ENCODE measurements at places on chromosomes 6 and 20.

- DNase-seq = no peak
These were observed 2.9 kb upstream of the FNDC11 start for GRCh38 chr20:63551068-63551467.

DNA sequence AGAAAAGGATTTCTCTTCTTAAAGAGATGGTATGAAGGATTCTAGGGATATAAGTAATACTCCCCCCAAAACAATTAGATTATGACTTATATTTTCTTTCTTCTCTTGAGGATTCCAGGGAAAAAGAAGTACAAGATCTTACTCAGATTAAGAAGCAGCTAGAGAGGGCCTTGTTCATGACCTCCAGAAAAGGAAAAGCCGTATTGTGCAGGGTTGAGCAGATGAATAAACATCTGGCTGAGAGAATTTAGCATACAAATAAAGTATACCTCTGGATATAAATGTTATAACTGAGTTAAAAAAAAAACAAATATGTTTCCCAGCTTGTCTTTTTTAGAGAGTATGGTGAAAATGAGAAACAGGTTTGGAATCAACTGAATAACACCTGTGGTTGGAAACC, 11.3 kb downstream of the MYO6 start:
- no peak for DNase-seq

DNA sequence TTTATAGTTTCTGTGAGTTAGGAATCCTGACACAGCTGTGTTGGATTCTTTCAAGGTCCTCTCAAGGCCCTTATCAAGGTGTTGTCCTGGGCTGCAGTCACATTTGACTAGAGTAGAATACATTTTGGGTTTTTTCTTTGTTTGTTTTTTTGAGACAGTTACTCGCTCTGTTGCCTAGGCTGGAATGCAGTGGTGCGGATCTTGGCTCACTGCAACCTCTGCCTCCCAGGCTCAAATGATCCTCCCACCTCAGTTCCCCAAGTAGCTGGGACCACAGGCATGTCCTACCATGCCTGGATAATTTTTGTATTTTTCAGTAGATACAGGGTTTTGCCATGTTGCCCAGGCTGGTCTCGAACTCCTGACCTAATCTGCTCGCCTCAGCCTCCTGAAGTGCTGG, 15.7 kb downstream of the NFYA start:
- DNase-seq = no peak

DNA sequence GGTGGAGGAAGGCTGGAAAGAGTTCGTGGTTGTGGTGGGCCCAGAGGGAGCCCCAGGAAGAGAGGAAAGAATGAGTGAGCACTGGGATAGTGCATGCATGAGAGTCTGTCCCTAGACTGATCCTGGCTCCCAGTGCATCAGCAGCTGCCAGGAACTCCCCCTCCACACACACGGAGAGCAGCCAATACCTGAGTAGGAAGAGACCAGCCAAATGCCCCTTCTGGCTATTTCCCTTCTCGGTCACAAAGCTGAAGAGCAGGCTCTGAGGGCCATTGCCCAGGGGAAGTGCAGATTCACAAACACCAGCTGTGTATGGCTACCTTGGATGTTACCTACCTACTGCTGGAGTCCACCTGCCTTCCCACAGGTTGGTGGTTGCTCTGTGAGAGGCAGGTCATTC, 45.1 kb downstream of the GABRR2 start:
- DNase-seq = no peak

DNA sequence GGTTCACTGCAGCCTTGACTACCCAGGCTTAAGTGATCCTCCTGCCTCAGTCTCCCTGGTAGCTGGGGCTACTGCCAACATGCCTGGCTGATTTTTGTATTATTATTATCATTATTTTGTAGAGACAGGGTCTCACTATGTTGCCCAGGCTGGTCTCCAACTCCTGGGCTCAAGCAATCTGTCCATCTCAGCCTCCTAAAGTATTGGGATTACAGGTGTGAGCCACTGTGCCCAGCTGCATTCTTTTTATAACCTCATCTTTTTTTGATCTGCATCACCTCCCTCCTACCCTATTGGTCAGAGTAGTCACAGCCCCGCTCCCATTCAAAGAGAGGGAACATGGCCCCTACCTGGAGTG, 23.6 kb upstream of the IER3 start:
- DNase-seq = no peak

DNA sequence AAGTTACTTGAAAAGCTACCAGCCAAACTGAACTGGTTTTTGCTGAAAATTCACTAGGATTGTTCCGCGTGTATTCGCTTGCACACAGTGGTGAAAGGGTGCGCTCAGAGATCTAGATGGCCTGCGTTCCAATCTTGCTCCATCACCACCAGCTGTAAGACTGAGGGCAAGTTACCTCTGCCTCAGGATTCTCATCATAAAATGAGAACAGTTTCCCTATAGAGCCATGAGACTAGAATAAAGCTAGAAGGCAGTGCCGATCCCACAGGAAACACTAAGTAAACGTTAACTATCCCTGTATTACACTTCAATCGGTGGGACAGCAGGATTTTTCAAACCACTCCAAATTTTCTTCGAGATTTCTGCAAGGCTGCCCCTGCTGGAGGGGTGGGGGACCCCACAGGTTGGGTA, 838 bp downstream of the AHCY start:
- peak; percentile 43 for DNase-seq

DNA sequence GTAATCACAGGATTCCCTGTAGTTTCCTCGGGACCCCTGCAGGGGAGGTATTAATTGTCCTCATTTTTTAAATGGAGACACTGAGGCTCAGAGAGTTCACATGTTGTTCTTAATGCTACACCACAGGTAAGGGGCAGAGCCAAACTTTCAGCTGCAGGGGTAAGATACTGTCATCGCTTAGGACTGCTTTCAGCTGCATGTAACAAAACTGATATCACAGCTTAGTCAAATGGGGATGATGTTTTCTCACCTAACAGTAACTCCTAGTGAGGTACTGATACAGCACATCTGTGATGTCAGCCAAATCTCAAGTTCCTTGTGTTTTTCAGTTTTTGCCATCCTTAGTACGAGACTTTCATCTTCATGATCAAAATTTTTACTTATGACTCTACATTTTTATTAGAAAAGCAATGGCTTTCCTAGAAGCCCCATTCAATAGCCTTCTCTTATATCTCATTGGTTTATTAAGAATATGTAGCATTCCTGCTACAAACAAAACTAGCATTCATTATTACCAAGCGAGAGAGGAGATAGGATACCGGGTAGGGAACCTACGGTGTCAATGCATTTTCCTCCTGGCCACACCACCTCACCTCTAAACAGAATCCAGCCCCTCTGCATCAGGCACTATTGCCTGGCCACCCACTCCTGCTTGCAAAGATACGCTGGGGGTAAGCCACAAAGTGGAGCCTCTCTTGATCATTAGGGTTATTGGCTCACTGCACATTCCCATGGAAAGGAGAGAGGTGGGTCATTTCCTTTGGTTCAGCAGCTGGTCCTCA, 557.5 kb downstream of the CD83 start:
- no peak for DNase-seq

DNA sequence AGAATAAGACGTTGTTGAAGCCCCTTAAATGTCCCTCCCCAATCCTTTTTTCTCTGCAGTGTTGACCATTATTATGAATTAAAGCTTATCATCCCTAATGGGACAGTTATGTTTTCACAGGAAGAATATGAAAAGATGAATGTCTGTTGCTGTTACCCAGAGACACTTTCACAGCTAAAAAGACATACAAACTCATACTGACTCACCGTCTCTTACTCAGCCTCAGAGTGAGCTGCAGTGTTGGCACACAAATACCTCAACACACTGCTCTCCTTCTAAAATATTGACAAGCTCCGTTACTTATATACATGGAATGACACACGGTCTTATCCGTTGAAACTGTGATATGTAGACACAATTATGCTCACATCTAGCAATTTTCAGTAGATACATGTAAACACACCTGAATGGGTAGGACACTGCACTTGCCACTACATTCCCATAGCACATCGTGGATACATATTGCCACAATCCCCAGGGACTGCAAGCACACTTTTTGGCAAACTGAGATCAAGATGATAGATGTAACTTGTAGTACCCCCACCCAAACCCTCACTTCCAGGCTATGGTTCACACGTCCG, 9.6 kb upstream of the SAPCD1 start:
- DNase-seq = no peak

- DNase-seq = no peak
These were observed 4.4 kb upstream of the RBM24 start for GRCh38 chr6:17276766-17277165.

DNA sequence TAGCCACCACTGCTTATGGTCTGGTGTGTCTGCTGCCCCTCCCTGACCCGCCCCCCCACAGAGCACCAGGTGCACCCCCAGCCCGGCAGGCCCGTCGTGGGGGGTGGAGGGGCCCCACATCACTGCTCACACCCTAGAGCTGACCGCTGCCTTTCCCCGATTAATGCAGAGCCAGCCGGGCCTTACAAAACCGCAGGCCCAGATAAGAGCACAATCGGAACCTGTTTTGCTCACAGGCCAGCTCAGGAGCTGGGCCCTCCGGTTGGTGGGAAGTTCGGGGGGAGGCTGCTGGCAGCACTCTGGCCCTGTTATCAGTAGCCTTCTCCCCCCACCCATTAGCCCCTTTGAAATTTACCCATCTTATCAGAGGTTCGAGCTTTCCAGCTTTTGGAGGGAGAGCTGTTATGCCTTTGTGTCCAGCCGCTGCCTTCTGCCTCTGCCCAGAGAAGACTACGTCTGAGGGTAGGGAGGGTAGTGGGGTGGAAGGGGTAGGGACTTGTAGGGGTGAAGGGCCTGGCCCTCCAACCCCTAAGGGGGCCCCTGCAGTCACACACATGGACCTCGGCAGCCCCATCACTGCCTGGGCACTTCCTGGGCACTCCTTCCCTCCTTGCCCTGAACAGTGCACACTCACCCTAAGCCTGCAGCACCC, 6.9 kb upstream of the SPDEF start:
- peak; percentile 57 for DNase-seq

- no peak for DNase-seq
These were observed 47.3 kb downstream of the GJA1 start for GRCh38 chr6:121482751-121483150.

GRCh38 chr6:141133346-141133745, 999.4 kb upstream of the GJE1 start:
- no peak for DNase-seq

GRCh38 chr6:106613590-106613989, 15.7 kb downstream of the RTN4IP1 start:
- DNase-seq = no peak

DNA sequence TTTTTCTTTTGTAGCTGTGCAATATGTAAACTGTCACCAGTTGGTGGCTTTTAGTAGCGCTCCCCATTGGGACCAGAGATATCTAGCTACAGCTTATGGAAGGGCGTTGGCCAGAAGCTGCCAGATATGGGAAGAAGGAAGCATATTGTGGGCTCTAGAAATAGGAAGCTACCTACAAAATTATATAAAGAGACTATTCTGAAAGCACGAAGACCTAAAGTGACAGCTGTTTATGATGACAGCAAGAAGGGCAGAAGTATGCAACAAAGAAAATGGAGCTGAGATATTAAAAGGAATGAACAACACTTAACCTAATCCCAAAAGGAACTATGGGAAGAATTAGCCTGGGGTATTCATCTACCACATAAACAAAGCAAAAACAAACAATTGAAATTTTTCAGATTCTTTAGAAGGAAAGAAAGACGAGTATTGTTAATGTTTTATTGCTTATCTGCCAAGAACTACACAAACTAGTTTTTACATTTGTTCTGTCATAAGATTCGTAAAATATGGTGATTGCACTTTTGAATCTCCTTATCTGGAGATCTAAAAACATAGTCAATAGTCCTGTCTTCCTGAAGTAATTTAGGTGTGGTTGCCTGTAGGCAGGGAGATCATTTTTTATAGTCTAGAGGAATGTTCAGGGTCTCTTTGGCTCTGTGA, 81.6 kb downstream of the NCOA7 start:
- peak; percentile 94 for DNase-seq

DNA sequence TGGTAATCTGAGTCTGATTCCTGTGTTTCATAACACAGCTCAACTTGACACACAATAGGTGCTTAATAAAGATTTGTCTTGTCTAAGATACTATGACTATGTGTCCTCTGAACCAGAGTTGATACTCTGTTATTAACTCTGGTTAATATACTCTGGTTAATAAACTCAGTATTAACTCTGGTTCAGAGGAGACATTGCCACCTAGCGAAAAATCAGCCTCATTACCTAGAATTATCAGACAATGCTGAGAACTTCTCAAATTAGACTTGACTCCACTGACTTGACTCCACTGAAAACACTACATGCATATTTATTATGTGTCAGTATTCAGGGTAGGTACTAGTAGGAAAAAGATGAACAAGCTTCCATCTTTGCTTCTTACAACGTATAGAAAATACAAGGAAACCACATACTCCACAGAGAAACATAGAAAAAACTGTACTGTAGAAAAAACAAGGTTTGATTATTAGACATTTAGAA, 73.9 kb downstream of the AHI1 start:
- DNase-seq = peak; percentile 88

DNA sequence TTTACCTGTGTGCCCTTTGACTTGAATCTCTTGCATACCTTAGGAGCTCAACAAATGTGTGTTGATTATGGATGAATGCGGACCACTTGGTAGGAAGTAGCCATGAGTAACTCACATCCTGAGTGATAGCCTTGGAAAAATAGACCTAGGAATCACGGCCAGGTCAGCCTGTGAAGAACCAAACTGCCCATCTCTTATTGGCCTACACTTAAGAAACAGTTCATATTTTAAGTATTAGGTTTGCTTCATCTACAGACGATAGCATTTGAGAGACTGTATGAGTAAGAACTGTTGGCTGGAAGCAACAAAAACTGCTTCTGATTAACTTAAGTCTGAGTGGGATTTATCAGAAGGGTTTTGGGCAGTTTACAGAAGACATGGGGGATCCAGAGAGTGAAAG, 320.1 kb upstream of the PRND start:
- DNase-seq = no peak

All from hematopoietic multipotent progenitor cell treated with erythropoietin and hydrocortisone succinate and interleukin-3 and kit ligand, for 4 days (in vitro differentiated cells).